NCI-H1417 treated with DMSO at 0.1 percent for 48 hours (cell line): ENCODE measurements at places on chromosomes 13 and 19.

- no peak for DNase-seq
Measured at GRCh38 chr13:103931885-103932284, 865.7 kb upstream of the SLC10A2 start.

- DNase-seq: no peak
Measured at GRCh38 chr19:45955905-45956608, 17.6 kb downstream of the NOVA2 start.

DNA sequence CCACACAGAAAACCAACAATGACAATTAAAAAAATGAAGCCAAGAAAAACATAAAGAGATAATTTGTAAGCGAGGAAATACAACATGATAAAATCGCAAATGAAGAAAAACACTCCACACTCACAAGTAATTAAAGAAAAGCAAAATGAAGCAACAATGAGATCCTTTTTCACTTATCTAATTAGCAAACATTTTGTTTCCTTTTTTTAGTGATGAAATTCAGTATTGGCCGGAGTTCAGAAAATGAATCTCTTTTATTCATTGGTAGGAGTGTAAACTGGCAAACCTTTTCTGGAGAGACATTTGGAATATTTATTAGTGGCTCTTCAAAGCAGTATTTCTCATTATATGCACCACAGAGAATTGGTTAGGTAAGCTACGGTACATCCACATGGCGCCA is 70.6 kb upstream of the POMP start:
- DNase-seq: no peak

DNA sequence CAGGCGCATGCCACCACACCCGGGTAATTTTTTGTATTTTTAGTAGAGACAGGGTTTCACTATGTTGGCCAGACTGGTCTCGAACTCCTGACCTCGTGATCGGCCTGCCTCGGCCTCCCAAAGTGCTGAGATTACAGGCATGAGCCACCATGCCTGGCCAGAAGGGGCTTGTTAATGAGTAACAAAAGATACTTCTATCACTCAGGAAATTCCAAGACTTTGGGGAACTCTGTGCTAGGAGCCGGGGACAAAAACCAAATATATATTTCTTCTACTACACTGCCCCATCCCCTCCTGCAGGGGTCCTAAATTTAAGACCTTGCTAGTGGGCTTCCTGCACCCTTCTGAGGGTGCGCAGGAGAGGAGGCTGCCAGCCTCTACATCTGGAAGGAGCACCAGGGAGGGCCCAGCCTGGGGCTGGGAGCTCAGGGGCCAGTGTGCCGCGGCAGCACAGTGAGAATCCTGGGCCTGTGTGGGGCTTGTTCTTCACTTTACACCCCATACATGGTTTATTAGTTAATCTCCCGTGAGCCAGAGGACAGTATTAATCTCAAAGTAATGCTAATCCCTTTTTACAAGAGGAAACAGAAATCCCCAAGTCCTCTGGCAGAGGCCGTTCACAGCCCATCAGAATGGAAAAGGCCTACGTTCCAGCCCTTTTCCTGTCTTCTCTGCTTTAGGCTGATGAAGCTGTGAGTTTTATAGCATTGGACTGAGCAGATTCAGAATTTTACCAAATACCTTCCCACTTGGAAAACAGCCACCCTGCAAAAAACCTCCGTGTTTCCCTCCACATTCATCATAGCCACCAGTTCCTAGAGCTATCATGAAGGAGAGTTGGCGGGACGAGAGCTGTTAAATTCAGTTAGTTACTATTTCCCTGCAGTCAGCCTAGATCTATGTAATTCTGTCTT is 44.4 kb upstream of the NPAS1 start:
- no peak for DNase-seq

GRCh38 chr19:43735957-43736356 is 18.8 kb downstream of the SMG9 start:
- no peak for DNase-seq
